ENCODE measurements at places on chromosomes 7 and 10.

DNA sequence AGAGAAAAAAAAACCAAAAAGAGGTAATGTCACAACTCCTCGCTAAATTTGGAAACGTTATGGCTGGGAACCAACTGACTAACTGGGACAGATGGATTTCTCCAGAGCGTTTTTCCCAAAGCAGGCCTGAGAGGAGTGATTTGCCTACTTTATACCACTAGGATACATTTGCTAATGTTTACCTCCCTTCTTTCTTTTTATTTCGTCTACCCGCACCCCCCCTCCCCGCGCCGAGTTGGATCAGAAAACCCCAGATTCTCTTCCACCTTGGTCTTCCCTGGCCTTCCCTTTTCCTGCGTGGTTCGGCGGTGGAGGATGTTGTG lies 7.2 kb downstream of the CPA2 start:
- H3K4me3 ChIP-seq, result no peak overlapping the region
- no peaks in the 10 kb centered on the region for H3K36me3 ChIP-seq
- H3K27ac ChIP-seq, result no peak overlapping the region
- DNase-seq, result no peak
- no peaks in the 10 kb centered on the region for H3K4me1 ChIP-seq
- H3K27me3 ChIP-seq, result no peaks in the 10 kb centered on the region

DNA sequence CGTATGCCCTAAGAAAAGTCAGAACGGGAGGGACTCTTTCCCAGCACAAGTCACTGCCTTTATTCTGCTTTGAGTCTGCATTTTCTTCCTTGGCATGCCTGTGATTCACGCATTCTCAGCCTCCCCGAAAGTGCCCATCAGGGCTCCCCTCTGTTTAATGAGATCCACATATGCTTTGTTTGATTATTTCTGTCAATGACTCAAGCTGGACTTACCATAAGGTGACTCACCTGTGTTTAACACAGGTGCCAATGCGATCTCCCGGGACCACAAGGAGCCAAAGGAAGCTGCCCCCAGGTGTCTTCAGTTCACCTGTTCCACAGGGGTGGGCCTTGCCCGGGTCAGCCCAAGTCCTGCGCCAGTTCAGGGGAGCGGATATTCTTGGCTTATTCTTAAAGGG lies 386.0 kb upstream of the SHH start:
- H3K4me1 ChIP-seq, result no peaks in the 10 kb centered on the region
- no peak for DNase-seq
- no peaks in the 10 kb centered on the region for H3K27me3 ChIP-seq
- no peaks in the 10 kb centered on the region for H3K36me3 ChIP-seq
- H3K27ac ChIP-seq, result no peak overlapping the region
- no peak overlapping the region for H3K4me3 ChIP-seq

DNA sequence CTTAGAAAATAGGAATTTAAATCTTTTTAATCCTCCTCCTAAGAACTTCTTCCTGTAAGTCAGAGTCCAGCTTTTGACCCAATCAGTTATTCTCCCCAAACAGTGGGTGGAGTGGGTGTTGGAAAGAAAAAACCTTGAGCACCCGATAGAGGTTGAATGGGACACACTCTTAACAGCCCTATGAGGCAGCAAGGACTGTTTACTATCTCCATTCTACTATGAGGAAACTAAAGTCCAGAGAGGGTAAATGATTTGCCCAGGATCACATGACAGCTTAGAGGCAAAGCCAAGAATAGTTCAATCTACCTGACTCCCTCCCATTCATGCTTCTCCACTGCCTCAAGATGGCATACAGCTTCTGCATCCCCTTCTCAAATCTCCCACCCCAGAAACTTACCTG lies 57.6 kb upstream of the SLC35B4 start:
- H3K4me1 ChIP-seq, result peaks cover 4% of the 10 kb centered on the region
- H3K4me3 ChIP-seq, result no peak overlapping the region
- H3K27me3 ChIP-seq, result no peaks in the 10 kb centered on the region
- H3K36me3 ChIP-seq, result no peaks in the 10 kb centered on the region
- DNase-seq, result peak; percentile 86
- peak overlapping the region; percentile 58 for H3K27ac ChIP-seq

GRCh38 chr7:27243340-27244163 lies 950 bp downstream of the EVX1 start:
- H3K4me1 ChIP-seq, result no peaks in the 10 kb centered on the region
- no peaks in the 10 kb centered on the region for H3K36me3 ChIP-seq
- no peak for DNase-seq
- H3K27me3 ChIP-seq, result peaks cover 85% of the 10 kb centered on the region
- H3K4me3 ChIP-seq, result no peak overlapping the region

- no peak for DNase-seq
- peak overlapping the region; percentile 86 for H3K27ac ChIP-seq
- peaks cover 10% of the 10 kb centered on the region for H3K36me3 ChIP-seq
- H3K4me1 ChIP-seq, result peaks cover 2% of the 10 kb centered on the region
- H3K4me3 ChIP-seq, result no peak overlapping the region
Observed at GRCh38 chr7:143391462-143392404, 10.6 kb downstream of the ZYX start.

DNA sequence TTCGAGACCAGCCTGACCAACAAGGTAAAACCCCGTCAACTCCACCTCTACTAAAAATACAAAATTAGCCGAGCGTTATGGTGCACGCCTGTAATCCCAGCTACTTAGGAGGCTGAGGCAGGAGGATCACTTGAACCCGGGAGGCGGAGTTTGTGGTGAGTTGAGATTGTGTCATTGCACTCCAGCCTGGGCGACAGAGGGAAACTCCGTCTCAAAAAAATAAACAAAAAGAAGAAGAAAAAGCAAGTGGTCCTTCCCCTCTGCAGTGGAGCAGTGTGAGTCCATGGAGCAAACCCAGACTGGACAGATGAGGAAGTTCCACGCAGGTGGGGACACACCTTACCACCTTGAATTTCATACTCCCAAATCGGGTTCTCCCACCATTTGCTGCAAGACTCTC lies 13.1 kb upstream of the SERPINE1 start:
- no peak overlapping the region for H3K4me3 ChIP-seq
- DNase-seq, result no peak
- H3K36me3 ChIP-seq, result no peaks in the 10 kb centered on the region
- H3K4me1 ChIP-seq, result no peaks in the 10 kb centered on the region
- no peaks in the 10 kb centered on the region for H3K27me3 ChIP-seq

DNA sequence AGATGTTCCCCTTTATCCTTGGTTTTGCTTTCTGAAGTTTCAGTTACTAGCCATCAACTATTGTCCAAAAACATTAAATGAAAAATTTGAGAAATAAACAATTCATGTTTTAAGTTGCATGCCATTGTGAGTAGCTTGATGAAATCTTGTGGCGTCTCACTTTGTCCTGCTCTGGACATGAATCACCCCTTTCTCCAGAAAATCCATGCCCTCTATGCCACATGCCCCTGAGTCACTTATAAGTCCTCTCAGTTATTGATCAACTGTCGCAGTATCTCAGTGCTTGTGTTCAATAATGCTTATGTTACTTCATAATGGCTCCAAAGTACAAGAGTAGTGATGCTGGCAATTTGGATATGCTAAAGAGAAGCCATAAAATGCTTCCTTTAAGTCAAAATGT lies 208.0 kb upstream of the FERD3L start:
- no peak overlapping the region for H3K4me3 ChIP-seq
- no peaks in the 10 kb centered on the region for H3K36me3 ChIP-seq
- no peak for DNase-seq
- H3K4me1 ChIP-seq, result no peaks in the 10 kb centered on the region
- H3K27me3 ChIP-seq, result no peaks in the 10 kb centered on the region
- H3K27ac ChIP-seq, result no peak overlapping the region

DNA sequence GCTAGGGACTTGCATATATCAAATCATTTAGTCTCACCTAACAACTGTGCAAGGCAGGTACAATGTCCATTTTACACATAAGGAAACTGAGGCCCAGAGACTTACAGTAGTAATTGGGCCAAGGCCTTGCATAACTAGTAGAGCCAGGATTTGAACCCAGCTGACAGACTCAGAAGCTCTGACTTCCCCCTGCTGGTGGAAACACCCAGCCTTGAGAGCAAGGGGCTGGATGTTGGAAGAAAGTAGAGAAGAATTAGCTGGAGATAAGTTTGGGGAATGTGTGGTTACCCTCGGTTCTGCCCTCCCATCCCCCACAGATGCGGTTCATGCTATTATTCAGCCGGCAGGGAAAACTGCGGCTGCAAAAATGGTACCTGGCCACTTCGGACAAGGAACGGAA lies 2.0 kb downstream of the AP1S1 start:
- DNase-seq, result no peak
- H3K27ac ChIP-seq, result no peak overlapping the region
- H3K4me3 ChIP-seq, result no peak overlapping the region

DNA sequence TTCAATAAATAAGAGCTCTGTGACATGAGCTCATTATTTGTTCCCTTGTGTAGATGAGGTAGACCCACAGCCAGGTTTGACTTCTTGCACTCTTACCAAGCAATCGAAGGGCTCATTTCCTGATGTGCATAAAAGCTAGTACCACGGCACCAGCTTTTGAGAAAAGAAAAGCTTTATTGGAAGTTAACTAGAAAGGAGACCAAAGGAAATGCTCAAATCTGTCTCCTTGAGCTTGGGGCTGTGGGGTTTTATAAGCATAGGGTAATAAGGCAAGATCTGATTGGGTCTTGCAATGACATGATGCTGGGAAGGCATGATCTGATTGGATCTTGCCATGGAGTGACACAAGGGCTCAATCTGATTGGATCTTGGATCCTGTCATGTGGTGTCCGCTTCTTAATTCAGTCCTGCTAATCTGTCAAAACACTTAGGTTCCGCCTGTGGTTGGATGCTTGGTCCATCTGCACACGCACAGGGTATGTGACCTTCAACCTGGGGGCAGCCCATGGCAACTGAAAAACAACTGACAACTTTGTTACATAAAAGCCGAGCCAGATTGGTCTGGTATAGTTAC lies 47.8 kb upstream of the FRMD4A start:
- no peak overlapping the region for H3K27ac ChIP-seq
- H3K36me3 ChIP-seq, result no peaks in the 10 kb centered on the region
- H3K27me3 ChIP-seq, result no peaks in the 10 kb centered on the region
- no peaks in the 10 kb centered on the region for H3K4me1 ChIP-seq
- H3K4me3 ChIP-seq, result no peak overlapping the region
- DNase-seq, result no peak

DNA sequence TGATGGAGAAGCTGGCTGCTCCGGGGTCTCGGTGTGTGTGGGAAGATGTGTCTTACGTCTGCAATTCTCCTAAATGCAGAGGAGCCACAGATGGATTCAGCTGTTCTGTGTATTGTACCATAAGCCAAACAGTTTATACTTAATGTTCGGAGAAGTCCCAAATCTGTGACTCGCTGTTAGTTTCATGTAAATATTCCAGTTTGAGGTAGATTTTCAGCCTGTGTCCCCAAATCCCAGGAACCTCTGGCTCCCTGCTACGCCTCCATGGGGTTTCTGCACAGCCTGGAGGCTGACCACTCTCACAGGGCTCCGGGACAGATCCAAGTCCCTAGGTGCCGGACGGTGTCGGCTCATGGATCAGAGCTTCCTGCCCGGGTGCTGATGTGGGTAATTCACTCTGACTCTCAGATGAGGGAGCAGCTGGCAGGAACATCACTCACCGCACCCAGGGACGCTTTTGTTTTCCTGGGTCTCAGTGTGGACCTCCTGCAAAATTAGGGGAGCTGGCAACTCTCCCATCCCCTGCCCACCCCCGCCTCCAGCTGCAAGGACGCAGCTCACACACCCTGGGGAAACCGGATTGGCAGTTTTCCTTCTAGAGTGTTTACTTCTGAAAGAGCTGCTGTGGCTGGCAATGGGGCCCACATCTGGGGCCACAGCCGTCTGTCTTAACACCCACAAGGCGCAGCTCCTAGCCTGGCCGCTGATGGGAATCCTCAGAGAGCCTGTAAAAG lies 421.1 kb upstream of the FOXK1 start:
- H3K4me3 ChIP-seq, result no peak overlapping the region
- no peaks in the 10 kb centered on the region for H3K4me1 ChIP-seq
- no peaks in the 10 kb centered on the region for H3K36me3 ChIP-seq
- peak; percentile 37 for DNase-seq

Measured in small intestine (tissue), 16 donors.